ENCODE measurements at places on chromosomes 4 and X.

GRCh38 chr4:172124656-172125308 lies 311.6 kb downstream of the GALNTL6 start:
- DNase-seq, result no peak

GRCh38 chrX:17591741-17592110 lies 145.6 kb upstream of the SCML1 start:
- DNase-seq, result no peak

GRCh38 chrX:136999024-136999423 lies 34.8 kb downstream of the GPR101 start:
- DNase-seq, result no peak

GRCh38 chr4:151004222-151004621 lies 10.9 kb downstream of the LRBA start:
- no peak for DNase-seq
